Stimulated activated CD8-positive, alpha-beta memory T cell treated with anti-CD3 and anti-CD28 coated beads, Interleukin-2, amount 100 ng/mL, for 1 hour (primary cell): ENCODE measurements at places on chromosomes 16 and 17.

GRCh38 chr17:1720856-1721386 lies 3.6 kb upstream of the WDR81 start:
- peak; percentile 42 for DNase-seq

GRCh38 chr17:74379495-74380085 lies 12.3 kb downstream of the GPR142 start:
- DNase-seq = peak; percentile 79

DNA sequence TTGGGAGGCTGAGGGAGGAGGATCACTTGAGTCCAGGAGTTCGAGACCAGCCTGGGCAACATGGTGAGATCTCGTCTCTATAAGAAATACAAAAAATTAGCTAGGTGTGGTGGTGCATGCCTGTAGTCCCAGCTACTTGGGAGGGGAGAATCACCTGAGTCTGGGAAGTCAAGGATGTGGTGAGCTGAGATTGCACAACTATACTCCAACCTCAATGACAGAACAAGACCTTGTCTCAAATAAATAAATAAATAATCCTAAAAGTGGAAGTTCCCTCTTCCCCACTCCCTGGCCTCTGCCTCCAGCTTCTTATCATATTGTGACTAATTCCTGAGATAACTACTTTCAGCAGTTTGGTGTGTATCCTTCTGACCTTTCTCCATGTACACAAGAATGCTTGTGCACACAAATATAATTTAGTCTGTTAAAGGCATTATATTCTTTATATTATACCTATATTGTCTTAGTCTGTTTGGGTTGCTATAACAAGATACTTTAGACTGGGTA lies 23.5 kb upstream of the DNAJA2 start:
- no peak for DNase-seq

- DNase-seq = no peak
These were observed 23.9 kb downstream of the SNX20 start for GRCh38 chr16:50657241-50657640.

DNA sequence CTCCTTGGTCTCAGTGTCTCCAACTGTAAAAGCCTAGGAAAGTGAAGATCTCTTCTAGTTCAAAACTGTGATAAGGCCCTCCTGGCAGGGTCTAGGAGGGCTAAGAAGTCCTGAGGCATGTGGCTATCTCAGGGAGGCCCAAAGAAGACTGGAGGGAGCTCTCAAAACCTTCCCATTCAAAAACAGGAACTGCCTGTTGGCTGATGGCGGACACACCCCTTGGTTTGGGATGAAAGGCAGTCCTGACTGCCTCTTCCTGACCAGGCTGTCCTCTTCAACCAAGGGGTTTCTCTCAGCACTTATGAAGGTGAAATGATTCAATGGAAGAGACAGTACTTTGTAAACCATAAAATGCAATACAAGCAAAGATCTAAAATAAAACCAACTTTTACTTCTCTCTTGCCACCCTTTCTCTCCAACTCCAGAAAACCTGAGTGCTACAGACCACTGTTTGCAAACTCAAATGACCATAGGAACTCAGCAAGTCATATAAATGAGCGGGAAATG lies 4.7 kb downstream of the ZNF764 start:
- DNase-seq = no peak

GRCh38 chr16:75289189-75289588 lies 37.8 kb upstream of the BCAR1 start:
- no peak for DNase-seq

DNA sequence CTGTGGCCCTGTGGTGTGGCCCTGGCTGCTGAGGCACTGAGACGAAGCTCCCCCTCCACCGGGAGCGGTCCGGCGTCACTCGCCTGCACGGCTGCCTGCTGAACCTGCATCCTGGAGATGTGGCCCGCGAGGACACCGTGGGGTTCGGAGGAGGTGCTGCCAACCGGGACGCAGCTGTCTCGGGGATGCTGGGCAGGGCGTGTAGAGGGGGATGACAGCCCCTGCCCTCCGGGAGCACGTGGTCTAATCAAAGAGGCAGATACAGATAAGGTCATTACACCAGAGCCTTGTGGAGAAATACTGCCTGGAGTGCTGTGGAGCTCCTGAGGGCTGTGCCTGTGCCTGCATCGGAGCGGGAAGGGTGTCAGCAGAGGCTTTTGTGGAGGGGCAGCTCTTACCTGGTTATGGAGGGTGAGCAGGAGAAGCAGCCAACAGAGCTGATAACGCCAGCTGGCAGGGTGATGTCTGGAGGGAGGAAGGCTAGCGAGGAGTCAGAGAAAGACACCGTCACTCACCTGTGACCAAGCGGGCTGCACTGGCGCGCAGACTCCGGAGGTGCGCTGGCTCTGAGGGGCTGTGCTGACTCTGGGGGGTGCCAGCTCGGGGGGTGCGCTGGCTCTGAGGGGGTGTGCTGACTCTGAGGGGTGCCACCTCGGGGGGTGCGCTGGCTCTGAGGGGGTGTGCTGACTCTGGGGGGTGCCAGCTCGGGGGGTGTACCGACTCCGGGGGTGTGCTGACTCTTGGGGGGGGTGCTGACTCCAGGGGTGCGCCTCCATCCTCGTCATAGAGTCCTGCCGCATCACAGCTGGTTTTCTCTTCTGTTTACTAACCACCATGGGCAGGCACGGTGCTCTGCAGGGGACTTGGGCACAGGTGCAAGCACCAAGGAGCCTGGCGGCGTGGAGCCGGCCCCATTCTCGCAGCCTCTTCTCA lies 104.7 kb upstream of the CHMP6 start:
- no peak for DNase-seq

GRCh38 chr16:56336071-56336688 lies 89.2 kb downstream of the AMFR start:
- no peak for DNase-seq

DNA sequence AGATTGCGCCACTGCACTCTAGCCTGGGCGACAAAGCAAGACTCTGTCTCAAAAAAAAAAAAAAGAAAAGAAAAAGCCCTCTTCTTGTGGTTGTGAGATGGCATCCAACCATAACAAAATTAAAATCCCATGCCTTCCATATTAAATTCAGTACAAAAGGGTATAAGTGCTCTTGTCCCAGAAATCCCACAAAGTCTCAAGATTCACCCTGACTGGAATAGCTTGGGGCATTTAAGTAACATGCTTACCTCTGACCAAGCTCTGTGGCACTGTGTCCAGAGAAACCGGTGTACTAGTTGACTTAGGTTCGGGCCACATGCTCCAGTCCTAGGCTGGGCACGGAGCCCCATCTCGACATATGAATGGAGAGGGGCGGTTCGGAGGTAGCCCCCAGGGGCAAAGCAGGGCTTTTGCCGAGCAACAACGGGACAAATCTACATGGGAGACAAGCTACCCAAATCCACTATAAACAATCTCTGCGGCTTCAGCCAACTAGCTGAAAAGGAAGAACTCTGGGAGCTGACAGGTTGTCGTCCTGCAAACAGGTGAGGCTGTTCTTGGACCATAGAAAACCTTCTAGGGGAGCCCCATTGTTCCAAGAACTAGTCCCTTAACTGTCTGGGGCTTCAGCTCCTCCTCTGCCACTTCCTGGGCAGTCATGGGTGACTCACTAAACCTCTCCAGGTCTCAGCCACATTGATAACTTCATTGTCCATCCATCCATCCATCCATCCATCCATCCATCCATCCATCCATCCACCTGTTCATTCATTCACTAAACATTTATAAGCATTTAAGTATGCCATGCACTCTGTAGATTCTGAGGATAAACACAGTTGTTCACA lies 10.3 kb upstream of the IL4R start:
- no peak for DNase-seq

DNA sequence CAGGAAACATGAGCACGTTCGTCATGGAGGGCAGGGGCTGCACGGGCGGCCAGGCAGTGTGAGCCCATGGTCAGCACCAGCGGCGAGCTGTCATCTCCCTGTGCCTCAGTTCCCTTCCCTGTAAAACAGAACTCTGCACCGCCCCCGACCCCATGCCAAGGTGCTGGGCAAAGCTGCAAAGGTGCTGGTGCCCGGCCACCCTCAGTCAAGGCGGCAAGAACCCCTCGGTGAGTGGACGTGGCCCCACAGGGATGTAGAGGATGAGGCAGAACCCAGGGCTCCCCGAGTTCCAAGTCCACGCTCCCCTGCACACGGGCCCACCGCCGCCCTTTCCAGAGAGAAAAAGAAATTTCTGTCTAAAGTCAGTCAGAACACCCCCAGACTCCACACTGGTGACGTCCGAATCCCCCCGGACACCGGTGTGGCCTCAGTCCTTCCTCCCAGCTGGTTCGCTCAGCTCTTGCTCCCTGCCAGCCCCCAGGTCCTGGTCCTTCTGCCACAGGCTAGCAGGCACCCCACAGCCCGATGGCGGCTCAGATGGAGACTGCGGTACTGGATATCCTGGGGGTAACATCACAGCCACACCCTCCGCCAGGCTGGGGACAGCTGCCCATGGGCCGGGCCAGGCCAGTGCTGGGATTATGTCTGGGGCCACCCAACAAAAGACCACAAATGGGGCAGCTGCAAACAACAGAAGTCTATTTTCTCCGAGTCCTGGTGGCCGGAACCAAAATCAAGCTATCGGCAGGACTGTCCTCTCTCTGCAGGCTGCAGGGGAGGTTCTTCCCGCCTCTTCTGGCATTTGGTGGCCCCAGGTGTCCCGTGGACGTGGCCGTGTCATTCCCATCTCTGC lies 14.4 kb upstream of the BAHCC1 start:
- no peak for DNase-seq

- DNase-seq = no peak
These were observed 146.5 kb downstream of the MAP2K6 start for GRCh38 chr17:69560987-69561441.

DNA sequence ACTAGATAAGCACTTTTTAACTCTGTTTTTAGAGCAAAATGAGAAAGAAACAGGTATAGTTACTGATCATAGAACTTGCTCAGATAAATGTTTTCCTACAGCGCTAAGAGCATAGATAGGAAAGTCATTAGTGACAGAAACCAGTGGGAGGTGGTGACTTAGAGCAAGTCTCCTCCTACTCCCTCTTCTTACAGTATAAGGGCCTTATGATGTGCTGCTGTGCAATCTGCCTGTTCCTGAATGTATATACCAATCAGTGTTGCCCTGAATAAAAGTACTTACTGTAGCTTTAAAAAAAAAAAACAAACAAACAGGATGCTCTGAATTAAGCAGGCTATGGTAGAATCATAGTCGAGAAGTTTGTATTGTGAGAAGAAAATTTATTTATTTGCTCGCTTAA lies 23.3 kb upstream of the RASL10B start:
- DNase-seq = no peak

- DNase-seq = no peak
These were observed 5.2 kb upstream of the RGS9 start for GRCh38 chr17:65131946-65132345.

DNA sequence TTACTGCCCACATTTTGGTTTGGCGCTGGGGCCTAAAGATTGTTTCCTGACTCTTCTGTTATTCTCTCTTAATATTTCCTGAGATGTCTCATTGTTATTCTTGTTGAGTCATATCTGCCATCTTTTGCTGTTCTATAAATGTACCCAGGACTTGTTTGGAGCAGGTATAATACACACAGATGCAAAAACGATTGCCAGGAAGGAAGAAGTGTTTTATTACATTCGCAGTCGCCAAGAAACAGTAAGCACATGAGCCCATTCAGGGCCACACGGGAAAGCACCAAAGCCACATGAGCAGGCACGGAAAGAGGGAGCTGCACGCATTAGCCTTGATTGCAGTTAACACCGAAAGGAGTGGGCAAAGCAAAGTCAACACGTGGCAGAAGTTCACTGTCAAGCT lies 70.2 kb downstream of the ARHGAP44 start:
- no peak for DNase-seq

GRCh38 chr16:2856061-2856670 lies 1.8 kb downstream of the PRSS22 start:
- DNase-seq = no peak

- DNase-seq = no peak
These were observed 16.8 kb downstream of the IL4R start for GRCh38 chr16:27330542-27330941.

GRCh38 chr16:27991876-27992275 lies 71.6 kb downstream of the GSG1L start:
- no peak for DNase-seq

- no peak for DNase-seq
These were observed 64.9 kb downstream of the PLD6 start for GRCh38 chr17:17141279-17141678.

DNA sequence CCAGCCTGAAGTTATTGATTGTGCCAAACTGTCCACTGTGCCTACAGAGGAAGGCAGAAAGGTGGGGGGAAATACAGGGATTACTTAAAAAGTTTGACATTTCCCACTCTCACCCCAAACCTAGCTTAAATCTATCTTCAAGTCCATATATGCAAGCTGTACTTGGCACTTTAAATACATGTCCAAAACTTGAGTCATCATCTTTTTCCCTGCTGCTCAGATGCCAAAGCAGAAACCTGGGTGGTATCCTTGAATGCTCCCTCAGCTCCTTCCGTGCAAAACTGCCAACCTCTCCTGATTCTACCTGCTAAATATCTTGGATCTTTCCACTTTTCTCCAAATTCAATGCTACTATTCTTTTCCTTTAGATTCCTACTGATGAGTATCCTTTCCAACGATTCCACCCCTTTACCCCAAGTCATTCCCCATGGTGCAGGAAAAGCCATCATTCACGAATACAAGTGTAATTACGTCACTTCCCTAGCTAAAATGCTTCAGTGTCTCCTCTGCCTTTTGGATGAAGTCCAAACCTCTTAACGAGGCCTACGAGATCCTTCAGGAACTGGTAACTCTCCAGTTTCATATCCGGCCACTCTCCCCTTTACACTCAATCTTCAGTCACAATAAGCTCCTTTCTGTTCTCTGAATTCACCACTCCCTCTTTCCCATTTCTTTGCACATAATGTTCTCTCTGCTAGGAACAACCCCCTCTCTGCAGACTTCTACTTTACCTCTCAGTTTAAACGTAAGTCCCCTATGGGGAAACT lies 9.3 kb downstream of the BECN1 start:
- DNase-seq = no peak

DNA sequence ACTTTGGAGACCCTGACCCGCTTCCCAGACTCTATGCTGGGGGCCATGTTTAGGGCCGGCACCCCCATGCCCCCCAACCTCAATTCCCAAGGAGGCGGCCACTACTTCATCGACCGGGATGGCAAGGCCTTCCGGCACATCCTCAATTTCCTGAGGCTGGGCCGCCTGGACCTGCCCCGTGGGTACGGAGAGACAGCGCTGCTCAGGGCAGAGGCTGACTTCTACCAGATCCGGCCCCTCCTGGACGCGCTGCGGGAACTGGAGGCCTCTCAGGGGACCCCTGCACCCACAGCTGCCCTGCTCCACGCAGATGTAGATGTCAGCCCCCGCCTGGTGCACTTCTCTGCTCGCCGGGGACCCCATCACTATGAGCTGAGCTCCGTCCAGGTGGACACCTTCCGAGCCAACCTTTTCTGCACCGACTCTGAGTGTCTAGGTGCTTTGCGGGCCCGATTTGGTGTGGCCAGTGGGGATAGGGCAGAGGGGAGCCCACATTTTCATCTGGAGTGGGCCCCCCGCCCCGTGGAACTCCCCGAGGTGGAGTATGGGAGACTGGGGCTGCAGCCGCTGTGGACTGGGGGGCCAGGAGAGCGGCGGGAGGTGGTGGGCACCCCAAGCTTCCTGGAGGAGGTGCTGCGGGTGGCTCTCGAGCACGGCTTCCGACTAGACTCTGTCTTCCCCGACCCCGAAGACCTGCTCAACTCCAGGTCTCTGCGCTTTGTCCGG lies 1.1 kb downstream of the KCTD11 start:
- no peak for DNase-seq

GRCh38 chr17:54426296-54426886 lies 474.3 kb upstream of the TOM1L1 start:
- no peak for DNase-seq
